Muscle of leg (tissue), 16 donors: ENCODE measurements at places on chromosomes 4 and X. TPM values are rescaled to one million over a fixed set of nuclear protein-coding genes. Genes with fewer than 3 reads are reported as not detected.

GRCh38 chr4:141759796-141760425, 123.5 kb downstream of the IL15 start:
- DNase-seq: no peak

- DNase-seq: peak; percentile 27
Measured at GRCh38 chr4:8035371-8035780, 95.7 kb upstream of the AFAP1 start.

RAB39B gene
- polyA plus RNA-seq: 0.53 TPM

DNA sequence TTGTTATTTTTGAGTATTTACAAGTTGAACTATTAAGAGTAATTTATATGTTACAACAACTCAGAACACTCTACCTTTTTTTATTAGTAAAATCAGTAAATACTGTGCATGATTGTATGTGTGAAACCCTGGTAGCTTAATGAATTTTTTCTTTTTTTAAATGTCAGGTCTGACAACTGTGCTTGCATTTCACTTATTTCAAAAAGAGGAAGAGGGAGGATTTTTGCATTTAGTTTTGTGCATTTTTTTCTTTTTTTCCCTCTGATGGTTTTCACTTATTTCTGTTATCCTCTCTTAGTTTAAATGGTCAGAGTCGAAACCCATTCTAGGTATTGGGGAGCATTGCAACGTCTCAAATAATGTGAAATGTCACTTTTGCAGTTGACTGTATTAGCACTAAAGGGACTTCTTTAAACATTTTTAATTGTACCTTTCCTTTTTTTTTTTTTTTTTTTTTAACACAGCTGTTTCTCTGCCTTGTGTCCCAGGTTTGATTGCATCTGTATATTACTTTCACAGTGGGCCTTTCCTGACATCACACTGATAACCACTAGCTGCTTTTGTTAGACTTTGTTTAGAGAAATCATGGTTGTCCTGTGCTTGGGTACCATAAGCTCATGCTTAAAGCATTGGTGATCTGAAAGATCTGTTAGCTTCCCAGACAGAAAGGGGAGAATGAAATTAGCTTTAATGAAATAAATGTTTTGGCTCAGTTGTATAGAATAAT, 28.5 kb downstream of the MOB1B start:
- no peak for DNase-seq

CDKL2 gene
- polyA plus RNA-seq: 0.12 TPM
